ENCODE measurements at places on chromosomes 4 and X.

DNA sequence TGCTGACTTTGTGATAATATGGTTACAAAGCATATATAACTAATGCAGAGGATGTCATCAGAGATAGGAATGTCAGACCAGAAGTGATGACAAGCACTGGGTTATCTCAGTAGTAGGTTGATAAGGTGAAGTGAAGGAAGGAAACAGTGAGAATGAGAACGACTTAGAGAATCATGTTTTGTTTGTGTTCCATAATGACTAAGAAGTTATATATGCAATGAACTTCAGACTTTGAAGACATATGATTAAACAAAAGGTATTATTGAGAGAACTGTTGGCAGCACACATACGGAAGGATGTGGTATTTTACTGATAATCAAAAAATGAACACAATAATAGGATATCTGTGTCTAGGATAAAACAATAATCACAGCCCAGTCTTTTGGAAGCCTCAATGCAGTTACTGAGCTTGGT is 18.3 kb upstream of the HHIP start:
- DNase-seq, result no peak

DNA sequence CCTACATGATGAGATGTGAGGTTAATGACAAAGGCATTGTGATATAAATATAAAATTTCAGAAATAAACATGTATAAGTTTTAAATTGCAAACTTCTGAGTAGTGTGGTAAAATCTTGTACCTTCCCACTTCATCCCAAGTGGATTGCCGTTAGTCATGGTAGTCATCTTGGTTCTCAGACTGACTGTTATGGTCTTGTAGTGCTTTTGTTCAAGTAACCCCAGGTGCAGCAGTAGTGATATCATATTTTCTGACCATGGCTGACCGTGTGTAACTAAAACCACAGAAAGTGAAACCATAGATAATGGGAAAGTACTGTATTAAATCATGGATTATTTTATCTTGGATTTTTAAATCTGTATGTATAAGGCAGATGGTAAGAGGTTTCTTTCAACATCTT is 74.8 kb upstream of the SLIT2 start:
- no peak for DNase-seq

DNA sequence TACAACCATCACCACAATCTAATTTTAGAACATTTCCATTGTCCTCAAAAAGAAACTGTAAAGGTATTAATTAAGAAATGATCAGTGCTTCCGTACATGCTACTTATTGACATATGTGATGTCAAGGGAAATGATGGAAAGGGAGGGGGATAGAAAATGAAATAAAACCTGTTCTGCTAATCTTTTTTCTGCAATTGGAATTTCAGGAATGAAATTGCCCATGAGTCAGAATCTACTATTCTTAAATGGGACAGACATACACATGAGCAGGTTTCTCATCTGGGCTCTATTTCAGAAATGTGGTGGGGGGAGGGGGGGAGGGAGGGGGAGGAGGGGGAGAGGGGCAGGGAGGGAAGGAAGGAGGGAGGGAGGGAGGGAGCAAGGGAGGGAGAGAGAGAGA is 91.0 kb downstream of the SHROOM4 start:
- no peak for DNase-seq

GRCh38 chrX:48913605-48914366 is 2.3 kb upstream of the SLC35A2 start:
- no peak for DNase-seq

GRCh38 chr4:164807611-164808010 is 53.7 kb downstream of the SMIM31 start:
- no peak for DNase-seq

DNA sequence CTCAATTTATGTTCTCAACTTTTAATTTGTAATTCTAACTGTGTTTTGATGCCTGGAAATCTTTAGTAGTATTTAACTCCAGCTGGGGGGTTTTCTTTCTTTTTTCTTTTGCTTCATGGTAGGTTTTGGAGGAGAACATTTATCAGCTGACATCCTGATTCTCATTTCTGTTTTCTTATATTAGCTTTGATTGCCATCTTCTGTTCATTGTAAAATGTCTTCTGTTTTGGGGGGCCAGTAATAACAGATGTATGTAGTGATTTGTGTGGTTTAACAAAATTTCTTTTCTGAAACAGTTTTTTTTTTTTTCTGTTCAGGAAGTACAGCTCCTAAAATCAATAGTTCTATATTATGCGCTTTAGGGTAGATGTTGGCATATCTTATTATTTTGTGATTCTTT is 182.2 kb downstream of the GABRB1 start:
- no peak for DNase-seq

DNA sequence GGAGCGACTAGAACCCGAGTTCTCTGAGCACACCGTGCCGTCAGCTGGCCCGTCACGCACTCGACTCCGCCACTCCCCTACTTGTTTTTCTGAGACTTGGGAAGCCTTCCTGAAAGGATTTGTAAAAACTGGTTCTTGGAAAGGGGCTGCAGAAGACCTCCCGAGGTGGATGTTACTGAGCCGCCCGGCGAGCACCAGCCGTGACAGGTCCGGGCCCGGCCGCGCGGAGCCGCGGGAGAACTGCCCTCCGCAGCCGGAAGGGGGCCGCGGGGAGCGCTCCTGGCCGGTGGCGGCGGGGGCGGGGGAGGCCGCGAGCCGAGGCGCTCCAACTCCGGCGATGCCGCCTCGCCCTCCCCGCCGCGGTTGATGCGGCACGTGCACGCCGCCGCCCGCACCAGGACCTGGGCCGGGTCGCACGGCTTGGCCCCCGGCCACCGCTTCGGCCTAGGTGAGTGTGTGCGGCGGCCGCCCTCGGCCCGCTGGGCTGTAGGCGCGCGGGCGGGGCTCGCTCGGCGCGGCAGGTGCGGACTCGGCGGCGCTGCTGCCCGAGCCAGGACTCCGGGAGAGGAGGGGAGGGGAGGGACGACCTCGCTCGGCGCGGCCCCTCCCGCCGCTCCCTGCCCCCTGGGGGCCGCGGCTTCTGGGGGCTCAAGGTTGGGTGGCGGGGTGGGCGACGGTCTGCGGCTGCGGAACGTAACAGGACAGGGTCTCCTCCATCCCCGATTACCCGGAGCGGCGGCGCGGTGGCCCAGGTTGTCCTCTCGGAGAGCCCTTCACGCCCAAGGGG is 1.7 kb downstream of the SPRY1 start:
- no peak for DNase-seq

DNA sequence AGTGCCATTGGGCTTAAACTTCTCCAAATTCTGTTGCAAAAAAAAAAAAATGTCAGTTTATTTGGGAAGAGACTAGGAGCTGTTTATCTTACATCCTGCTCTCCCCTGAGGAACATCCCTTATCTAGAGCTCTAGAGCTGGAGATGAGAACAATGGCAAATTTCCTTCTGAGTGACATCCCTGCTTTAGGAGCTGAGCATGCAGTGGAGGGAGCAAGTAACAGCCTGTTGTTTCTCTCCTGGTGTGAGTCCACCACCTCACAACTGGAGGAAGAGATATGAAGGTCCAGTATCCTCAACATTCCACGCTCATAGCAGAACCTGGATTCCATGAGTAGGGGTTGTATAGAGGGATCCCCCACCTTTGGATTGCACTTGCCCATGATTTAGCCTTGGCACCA is 676.4 kb downstream of the PCDH18 start:
- DNase-seq, result no peak

All from skeletal muscle cell (primary cell).